ENCODE measurements at places on chromosomes 5 and 9.

GRCh38 chr9:75390951-75391350, 302.6 kb downstream of the OSTF1 start:
- DNase-seq, result no peak

DNA sequence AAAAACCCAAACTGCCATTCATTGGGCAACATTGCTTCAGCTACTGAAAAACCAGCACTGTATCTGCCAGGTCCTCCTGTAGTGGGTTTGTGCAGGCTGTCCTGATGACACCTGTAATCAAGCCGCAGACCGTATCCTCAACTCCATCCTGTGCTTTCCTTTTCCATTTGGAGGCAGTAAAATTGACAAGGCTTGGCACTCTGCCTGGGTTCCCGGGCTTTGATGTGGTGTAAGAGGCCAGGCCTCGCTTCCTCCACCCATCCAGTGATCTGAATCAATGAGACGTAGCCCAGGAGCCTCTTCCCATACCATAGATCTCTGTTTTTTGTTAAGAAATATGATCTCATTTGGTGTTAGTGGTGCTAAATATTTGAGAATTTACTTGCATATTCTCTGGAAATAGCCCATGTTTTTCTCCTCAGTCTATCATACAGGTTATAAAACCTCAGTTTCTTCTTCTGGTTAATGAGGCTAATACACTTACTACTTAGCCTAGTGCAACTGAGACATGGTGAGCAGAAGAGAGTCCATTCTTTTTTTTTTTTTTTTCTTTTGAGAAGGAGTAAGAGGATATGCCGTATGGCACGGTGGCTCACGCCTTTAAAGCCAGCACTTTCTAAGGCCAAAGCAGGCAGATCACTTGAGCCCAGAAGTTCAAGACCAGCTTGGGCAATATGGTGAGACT, 34.8 kb downstream of the LSM11 start:
- DNase-seq, result no peak

GRCh38 chr9:19441730-19442129, 32.9 kb downstream of the ACER2 start:
- no peak for DNase-seq

GRCh38 chr5:127471211-127471610, 46.2 kb upstream of the PRRC1 start:
- DNase-seq, result no peak

DNA sequence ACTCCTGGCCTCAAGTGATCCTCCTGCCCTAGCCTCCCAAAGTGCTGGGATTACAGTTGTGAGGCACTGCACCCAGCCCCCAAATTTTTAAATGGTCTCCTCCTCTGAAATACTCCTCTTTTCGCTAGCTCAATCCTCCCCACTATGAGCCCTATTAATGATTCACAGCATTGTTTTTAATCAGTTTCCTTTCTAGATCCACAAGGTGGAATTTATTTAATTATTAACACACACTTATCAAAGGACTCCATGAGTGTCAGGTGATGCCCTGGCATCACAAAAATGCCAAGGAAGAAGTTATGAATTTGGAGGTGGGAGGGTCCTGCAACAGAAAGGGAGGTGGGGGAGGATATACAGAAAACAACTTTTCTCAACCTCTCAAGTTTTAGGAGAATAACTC, 806.5 kb downstream of the PRELID2 start:
- no peak for DNase-seq
